ENCODE measurements at places on chromosomes 1 and 21.

DNA sequence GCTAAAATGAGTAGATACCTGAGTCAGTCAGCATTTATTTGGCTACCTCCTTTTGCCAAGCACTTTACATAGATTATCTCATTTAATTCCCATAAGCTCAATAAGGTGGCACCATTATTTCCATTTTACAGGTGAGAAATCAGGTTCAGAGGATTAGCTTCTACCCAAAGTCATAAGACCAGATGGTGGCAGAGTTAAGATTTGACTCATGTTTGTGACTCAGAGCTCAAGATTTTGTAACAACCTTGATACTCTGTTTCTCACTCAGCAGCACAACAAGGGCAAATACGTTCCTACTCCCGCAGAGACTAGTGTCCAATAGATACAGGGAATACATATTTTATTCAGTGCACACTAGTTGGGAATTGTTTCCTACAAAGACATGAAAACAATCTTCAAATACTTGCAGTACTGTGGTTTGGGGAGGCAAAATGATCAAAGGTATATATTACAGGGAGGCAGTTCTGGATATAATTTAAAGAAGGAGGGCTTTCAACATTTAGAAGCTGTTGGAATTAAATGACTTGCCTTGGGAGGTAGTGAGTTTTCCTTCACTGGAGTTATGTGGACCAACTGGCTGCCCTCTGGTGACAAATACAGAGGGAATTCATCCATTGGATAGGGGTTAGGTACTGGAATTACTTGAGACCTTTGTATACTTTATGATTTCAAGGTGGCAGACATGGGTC lies 3.6 kb downstream of the LEPR start:
- no peak for DNase-seq

DNA sequence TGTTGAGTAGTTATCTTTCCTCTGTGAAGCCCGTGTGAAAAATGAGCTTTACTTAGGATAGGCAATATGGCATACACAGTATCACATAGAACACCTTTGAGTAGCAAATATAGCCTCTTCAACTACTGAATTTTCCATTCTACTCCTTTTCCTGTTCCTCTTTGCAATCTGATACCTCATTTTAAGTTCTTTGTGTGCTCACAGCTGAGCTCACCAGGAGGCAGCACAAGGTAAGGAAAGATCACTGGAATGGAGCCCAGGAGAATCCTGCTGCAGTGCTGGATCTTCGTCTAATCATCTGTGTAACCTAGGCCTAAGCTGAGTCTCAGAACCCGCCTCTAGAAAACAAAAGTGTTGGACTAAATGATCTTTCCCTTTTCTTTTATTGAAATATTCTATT lies 171.0 kb downstream of the LRRC40 start:
- DNase-seq = no peak

GRCh38 chr1:222081859-222082258 lies 340.0 kb upstream of the DUSP10 start:
- DNase-seq = no peak

DNA sequence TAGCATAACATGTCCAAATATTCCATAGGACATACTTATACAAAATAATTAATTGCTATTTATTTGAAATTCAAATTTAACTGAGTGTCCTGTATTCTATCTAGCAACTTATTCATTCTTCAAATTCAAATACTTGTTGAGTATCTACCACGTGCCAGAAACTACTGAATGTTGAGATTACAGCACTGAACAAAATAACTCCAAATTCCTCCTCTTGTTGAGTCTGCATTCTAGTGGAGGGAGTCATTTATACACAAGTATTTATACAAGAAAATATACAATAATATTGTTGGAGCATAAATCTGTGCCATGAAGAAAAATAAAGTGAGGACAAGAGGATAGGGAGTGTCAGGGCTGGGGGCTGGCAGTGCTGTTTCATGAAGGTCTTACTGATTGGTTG lies 43.7 kb upstream of the CDC42BPA start:
- no peak for DNase-seq

GRCh38 chr1:109198043-109198695 lies 15.5 kb upstream of the SARS1 start:
- no peak for DNase-seq

DNA sequence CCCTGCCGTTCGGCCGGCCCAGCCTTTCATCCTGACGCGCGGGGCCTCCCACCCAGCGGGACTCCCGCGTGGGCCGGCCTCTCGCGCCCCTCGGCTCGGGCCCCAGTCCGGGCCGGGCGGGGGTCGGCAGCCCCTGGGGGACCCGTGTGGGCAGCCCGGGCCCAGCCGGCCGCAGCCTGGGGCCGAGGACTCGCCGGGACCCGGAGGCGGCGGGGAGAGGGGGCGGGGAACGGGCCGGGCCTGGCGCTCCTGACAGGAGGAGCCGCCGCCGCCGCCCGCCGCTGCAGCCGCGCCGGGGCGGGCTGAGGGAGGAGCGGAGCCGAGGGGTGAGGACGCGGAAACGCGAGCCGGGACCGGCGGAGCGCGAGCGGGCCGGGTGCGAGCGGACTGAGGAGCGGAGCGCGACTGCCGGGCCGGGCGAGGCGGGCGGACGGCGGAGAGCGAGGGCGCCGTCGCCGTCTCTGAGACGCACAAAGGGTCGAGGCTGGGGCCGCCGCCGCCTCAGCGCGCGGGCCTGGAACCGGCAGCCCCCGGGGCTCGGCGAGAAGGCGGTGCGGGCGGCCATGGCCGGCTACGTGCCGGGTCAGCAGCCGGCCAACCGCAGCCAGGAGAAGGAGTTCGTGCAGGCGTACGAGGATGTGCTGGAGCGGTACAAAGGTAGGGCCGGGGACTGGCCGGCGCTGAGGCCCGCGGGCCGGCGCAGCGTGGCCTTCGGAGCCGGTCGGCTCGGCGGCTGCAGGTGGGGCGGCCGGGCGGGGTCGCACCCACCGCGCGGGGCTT lies 79.1 kb downstream of the NDUFS5 start:
- peak; percentile 82 for DNase-seq

Data from GM13976 (cell line).